Mucosa of gallbladder (tissue), 1 donor: ENCODE measurements at places on chromosomes 12 and 14. TPM values are rescaled to one million over a fixed set of nuclear protein-coding genes. Genes with fewer than 3 reads are reported as not detected.

DNA sequence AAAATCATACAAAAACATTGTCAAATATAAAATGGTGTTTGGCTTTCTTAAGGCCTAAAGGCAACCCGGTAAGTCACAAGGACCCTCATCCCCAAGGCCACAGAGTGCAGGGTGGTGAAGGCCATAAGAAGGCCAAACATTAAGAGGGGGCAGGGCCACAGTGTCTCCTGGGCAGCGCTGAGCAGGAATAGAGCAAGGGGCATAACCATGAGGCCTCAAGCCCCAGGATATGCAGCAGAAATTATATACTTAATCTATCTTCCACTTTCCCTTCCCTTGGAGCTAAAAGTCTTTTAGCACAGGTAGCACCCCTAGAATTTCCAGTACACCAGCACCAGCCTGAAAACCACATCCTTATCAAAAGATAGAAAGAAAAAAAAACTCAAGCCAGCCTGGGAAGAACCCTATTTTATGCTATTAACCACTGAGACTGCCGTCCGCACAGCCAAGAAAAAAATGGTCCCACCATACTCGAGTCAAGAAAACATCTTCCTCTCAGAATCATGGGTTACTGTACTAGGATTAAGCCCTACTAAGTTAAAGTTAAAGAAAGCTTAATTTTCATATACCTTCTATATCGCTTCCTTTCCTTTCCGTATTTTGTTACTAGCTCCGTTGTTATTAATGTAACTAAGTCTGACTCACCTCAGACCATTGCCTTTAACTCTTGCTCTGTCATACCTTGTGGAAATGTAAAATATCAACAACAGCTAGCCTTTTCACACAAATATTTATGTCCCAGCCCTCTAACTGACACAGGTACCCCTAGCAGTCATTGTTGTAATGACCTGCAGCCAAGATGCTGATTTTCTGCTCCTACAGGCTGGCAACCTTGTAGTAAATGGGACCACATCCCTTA lies 20.1 kb downstream of the KLRK1 start:
- DNase-seq = no peak

DNA sequence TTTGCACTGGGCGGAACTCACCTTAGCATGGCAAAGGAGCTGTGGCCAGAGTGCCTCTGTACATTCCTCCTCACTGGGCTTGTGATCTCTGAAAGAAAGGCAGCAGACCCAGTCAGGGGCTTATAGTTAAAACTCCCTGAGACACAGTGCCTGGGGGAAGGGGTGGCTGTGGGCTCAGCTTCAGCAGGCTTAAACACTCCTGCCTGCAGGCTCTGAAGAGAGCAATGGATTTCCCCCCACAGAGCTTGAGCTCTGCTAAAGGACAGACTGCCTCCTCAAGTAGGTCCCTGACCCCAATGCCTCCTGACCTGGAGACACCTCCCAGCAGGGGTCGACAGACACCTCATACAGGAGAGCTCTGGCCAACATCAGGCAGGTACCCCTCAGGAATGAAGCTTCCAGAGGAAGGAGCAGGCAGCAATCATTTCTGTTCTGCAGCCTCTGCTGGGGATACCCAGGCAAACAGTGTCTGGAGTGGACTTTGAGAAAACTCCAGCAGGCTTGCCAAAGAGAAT lies 327.5 kb upstream of the SLC16A7 start:
- no peak for DNase-seq

GRCh38 chr12:109580684-109581333 lies 7.2 kb downstream of the MVK start:
- no peak for DNase-seq

- DNase-seq = no peak
These were observed 59.0 kb downstream of the BORCS5 start for GRCh38 chr12:12415886-12416285.

- DNase-seq = no peak
These were observed 39.8 kb downstream of the DCAF4 start for GRCh38 chr14:72966038-72966437.

DNA sequence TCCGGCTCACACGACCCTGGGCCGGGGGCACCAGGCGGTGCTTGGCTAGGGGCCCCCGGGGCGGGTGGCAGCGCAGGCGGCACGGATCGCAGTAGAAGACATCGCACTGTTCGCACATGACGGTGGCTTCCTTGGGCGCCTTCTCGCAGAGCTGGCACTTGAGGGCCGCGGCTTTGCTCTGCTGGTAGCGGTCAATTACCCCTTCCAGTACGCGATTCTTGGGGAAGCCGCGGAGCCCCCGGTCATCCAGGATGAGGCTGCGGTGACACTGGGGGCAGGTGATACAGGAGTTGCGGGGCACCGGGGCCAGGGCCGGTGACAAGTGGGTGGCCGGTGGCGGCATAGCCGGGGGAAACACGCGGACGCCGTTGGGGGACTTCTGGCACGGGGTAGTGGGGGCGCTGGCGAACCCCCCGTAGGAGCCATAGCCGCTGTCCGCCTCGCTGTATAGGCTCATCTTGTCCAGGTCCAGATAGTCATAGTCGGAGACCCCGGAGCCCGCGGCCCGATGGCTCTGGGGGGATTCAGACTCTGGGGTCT lies 553 bp downstream of the TRIM9 start:
- DNase-seq = no peak

DNA sequence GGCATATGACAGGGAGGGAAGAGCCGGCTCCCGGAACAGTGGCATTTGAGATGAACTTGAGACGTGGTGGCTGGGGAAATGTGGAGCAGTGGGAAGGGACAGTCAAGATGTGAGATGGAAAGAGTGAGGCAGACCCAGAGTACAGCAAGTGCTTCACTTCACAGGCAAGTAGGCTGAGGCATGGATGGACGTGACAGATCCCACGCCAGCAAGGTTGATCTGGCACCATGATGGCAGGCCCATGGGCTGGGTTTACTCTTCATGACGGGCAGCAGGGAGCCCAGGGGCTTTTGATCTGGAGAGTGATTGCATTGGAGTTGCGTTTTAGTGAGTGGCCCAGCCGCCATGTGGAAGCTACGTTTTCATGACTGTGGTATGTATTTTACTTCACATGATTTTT lies 17.9 kb upstream of the EML1 start:
- DNase-seq = no peak

DNA sequence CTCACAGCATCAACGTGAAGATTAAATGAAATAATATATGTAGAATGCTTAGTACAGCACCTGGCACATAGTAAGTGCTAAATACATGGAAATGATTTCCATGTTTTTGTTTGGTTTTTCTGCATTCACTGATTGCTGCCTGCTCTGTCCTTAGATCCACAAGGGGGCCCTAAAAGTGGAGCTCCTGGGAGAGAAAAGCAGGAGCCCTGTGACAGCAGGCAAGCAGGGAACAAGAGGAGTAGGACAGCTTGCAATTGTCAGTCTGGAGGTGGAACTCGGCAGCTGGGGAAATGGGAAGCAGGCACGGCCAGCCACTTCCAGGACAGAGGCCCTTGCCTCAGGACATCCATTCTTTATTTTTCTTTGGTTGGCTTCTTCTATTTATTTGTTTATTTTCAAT lies 292.9 kb downstream of the BMP4 start:
- DNase-seq = no peak

DNA sequence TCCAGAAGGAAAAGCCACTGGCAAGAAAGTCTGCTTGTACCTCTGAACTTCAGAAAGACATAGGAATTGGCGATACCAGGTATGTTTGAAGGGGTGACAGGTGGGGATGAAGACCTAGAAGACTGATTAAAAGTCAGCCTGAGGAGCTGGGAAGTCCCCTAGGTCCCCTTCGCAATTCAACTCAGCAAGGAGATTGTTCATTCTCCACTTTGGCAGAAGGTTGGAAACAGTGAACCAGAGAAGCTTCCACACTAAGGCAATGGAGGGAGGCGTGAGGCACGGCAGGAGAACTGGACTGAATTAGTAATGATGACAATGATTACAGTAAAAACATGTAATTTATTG lies 240.3 kb upstream of the TMPO start:
- DNase-seq = no peak

GRCh38 chr12:119020406-119021360 lies 39.3 kb downstream of the SRRM4 start:
- DNase-seq = no peak

DNA sequence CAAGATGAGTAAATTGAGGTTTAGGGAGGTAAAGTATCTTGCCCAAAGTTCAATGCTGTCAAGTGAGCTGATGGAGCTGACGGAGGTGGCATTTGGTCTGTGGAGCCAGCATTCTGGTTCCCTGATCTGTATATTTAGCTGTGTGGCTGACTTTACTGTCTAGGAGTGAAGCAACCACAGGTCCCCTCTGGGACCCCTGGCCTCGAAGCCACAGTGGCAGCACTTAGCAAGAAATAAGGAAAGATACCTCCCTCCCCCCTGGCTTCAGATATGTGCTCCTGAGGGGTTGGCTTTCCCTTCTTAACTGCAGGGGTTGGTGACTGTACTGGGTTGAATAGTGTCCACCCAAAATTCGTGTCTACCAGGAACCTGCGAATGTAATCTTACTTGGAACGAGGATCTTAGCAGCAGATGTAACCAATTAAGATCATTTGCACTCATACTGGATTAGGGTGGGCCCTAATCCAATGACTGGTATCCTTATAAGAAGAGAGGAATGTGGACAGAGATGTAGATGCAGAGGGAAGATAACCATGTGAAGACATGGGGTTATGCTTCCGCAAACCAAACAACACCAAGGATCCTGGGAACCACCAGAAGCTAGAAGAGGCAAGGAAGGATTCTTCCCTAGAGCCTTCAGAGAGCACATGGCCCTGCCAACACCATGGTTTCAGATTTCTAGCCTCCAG lies 2.0 kb upstream of the ACVR1B start:
- no peak for DNase-seq

DNA sequence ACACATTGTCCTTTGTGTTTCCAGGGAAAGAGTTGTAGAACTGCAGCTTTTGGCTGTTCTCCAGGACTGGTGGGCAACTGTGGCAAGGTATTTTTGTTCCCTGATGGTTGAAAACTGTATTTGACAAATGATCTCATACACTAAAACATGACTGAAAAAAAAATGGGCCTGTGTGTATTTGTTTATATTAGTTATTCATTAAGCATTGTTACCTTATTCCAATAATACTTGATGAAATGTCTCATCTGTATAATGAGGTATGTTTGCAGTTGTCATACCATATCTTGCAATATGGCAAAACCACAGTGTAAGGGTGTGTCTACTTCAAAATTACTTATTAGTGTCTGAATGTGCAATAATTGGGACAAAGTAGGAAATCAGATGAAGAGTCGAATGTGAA lies 479.4 kb upstream of the NOVA1 start:
- no peak for DNase-seq

GRCh38 chr12:116370004-116370404 lies 92.5 kb upstream of the MED13L start:
- DNase-seq = no peak

DNA sequence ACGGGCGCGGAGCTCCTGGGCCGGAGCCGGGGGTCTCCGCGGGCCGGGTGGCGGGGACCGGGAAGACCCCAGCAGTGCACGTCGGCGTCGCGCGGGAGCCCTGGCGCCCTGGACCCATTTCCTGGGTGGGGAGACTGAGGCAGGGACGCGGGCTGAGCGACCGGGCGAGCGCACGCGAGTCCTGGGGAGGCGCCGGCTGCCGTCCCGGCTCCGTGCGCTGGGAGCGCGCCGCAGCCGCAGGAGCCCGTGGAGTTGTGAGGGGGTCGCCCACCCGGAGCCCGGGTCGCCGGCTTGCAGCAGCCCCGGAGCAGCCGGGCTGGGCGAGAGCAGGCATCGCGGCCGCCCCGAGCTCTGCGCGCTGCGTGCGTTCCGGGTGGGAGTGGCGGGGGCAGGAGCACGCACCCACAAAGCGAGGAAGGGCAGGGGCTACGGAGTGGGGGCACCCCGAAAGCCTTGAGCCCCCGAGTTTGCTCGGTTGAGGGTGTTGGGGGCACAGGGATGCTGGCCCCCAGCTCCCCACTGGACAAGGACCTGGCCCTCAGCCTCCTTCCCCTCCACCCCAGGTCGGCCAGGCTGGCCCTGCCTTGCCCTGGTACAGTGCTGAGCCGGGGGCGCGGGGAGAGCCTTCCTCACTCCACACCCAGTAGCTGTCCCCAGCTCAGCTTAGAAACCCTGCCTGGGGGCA lies 620 bp downstream of the MMP17 start:
- no peak for DNase-seq

The FZD10 gene
- total RNA-seq = 1.1 TPM

The ADAMTS20 gene
- not detected for total RNA-seq

The CDCA3 gene
- 2.2 TPM for total RNA-seq

The HOXC13 gene
- not detected for total RNA-seq

The MAP3K9 gene
- 9.9 TPM for total RNA-seq

The KITLG gene
- total RNA-seq = 30.5 TPM

The ARMH4 gene
- 10.0 TPM for total RNA-seq

The RILPL2 gene
- 6.2 TPM for total RNA-seq

The CLEC4D gene
- not detected for total RNA-seq

The ADSS1 gene
- total RNA-seq = 49.3 TPM

The PTPRB gene
- 26.0 TPM for total RNA-seq

The KRT73 gene
- total RNA-seq = not detected

The SIX4 gene
- total RNA-seq = 2.5 TPM

The TPPP2 gene
- 0.81 TPM for total RNA-seq

The HCAR1 gene
- 0.20 TPM for total RNA-seq
